ENCODE measurements at places on chromosomes 12 and 14.

- DNase-seq = no peak
These were observed 9.6 kb upstream of the FOXG1 start for GRCh38 chr14:28756884-28757570.

GRCh38 chr14:96559571-96559970 is 57.4 kb downstream of the PAPOLA start:
- DNase-seq = no peak

DNA sequence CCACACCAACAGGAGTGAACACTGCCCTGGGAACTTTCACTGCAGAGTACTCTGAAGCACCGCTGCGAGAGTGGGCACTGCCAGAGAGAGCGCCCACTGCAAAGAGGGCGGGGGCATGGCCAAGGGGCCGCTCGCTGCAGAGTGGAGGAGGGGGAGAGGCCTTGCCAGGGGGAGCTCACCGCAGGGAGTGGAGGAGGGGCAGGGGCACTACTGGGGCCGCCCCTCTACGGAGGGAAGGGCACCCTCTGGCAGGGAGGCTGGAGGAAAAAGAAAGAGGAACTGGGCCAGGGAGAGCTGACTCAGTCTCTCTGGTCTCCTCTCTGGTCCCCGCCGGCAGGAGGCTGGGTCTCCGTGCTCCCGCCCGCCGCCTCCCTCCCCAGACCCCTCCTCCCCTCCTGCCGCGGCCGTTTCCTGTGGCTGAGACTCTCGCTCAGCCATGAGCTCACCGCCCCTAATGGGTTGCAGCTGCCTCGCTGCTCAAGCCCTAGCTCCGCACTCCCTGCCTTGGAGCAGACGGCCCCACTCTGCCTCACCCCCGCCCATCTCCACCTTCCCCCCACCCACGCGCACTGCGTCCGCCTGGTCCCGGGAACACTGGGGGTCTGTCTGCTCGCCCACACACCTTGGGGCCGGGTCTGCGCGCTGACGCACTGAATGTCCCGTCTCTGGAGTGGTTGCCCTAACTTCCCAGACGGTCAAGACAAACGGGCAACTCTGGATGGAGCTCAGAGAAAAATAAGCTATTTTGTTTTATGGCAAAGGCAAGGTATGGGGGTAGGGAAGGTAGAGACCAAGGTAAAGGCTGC is 1.3 kb downstream of the ARHGEF40 start:
- peak; percentile 86 for DNase-seq

- no peak for DNase-seq
These were observed 17.1 kb upstream of the HIGD1C start for GRCh38 chr12:50934981-50935807.

GRCh38 chr14:70170976-70171375 is 17.8 kb downstream of the SLC8A3 start:
- DNase-seq = no peak

GRCh38 chr12:24852420-24852819 is 96.5 kb downstream of the BCAT1 start:
- DNase-seq = no peak

- DNase-seq = no peak
These were observed 125.7 kb downstream of the SCARB1 start for GRCh38 chr12:124737772-124738635.

DNA sequence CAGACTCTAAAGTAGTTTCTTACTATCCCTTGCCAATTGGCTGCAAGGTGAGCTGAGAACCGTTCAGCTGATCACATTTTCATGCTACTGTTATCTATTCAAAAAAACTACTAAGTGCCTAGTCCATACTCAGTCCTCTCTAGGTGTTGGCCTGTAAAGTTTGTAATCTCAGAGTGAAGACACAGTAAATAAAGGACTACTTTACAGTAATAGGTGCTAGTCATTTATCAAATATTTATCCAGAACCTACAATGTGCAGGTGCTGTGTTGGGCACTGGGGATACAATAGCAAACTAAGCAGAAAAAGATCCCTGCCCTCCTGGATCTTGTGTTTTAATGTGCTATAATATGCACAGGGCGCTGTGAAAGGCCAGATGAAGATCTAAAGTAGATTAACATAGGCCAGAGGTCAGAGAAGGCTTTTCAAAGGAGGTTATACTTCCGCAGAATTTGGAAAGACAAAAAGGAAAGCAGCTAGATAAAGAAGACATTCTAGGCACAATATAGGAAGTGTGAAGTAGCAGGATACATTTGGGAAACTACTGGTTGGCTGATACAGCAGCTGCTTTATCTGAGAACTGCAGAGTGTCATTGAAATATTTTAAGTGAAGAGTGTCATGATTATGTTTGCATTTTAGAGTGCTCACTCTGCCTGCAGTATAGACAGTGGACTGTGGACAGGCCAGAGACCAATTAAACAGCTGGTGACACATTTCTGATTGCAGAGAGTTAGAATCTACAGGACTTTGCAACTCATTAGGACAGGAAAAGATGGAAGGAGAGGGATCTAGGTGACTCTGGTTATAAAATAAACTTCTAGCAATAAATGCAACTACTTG is 8.0 kb upstream of the ACTR10 start:
- DNase-seq = no peak

- no peak for DNase-seq
These were observed 138.7 kb downstream of the ETV6 start for GRCh38 chr12:11787933-11788849.

GRCh38 chr14:90042496-90043252 is 19.1 kb upstream of the KCNK13 start:
- DNase-seq = no peak

- no peak for DNase-seq
These were observed 85.2 kb downstream of the CCDC88C start for GRCh38 chr14:91332171-91332985.

GRCh38 chr14:48325486-48325885 is 650.1 kb upstream of the MDGA2 start:
- no peak for DNase-seq

- no peak for DNase-seq
These were observed 372.2 kb downstream of the GXYLT1 start for GRCh38 chr12:41772478-41772877.

DNA sequence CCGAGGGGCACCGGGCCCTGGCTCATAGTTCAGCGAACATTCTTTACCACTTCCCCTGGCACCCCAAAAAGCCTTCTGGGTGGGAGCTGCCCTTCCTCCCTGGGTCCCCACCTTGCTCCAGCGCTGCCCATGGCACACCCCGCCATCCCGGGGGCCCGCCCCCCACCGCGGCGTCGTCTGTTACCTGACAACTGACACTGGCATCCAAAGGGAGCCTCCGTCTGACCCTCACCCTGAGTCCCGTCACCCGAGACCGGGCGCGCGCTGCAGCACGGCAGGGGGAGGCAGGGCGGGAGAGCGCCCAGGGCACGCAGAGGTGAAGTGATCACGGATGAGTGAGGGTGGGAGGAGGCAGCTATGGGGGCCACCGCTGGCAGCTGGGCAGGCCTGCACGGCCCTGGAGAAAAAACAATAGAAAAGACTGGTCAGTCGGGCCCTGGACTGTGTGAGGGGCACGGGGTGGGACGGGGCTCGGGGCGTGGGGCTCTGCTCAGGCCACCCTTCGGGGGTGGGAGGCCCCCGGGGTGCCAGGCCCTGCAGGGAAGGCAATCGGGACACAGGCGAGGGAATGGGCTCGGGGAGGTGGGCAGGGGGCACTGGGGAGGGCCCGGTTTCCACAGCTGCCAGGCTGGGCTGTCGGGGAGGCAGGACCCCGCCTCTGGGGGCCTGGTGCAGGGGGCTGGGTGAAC is 40.7 kb downstream of the BCL11B start:
- no peak for DNase-seq

DNA sequence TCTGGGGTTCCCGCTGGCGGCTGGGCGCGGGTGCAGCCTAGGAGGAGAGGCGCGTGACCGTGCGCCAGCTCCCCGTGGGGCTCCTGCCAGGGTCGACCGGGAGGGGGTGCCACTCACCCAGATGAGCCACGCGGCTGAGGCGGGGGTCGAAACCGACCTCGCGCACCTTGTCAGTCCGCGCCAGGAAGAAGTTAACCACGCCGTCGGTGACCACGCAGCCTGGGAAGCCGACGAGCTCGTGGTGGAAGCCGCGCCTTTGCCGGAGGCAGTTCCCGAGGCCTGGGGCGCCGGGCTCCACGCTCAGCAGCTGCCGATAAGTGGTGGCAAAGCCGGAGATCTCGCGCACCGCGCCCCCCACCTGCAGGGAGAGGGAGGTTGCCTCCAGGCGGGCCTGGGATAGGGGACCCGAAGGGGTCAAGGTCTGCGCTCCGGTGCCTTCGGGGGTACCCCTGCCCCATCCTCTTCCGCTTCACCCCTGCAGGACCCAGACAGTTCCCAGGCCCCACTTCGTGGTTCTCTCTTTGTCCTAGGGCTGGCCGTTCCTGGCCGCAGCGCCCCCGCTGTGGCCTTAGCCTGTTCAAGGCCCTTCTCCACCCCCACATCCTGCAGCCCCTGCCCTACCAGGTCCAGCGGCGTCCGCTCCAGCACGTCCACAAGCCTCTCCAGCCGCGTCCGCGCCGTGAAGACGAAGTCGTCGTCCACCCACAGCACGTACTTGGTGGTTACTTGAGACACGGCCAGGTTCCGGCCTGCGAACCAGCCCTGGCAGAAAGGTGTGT is 5.3 kb downstream of the B4GALNT1 start:
- no peak for DNase-seq

GRCh38 chr14:62031504-62031903 is 269.3 kb downstream of the SNAPC1 start:
- no peak for DNase-seq

- DNase-seq = no peak
These were observed 3.1 kb downstream of the EMP1 start for GRCh38 chr12:13199592-13199991.

DNA sequence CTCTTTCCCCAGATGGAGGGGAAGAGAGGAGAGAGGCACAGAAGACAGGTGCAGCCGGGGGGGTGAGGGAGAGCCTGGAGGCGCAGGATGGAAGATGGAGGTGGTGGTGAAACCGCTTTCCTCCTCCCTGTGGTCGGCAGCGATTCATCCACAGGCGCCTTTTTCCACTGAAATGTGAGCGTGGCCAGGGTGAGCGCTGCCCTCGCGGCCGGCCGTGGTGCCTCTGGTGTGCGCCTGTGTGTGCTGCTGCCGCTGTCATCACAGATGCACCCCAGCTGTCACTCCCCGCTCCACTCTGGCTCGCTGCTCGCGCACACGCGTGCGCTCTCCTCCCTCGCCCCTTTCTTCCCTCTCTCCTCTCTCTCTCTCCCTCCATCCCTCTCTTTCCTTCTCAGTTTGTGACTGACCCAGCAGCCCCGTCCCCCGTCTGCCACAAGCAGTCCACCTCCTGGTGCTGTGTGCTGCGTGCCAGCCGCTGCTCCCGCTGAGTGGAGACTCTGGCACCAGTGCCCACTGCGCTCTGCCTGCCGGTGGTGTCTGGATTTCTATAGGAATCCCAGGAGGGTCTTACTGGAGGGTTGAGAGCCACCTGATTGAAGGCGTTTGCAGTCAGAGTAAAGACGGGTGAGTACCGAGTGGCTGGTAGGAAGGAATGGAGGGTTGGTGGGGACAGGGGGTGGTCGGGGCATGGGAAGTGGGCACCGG is at the start of gene LRTM2:
LRTM2 (plus strand) TSS at position 375 of the 705 bp plus-strand sequence. CDS start 7,584 bp downstream, outside the sequence.
- DNase-seq = no peak

GRCh38 chr12:109444259-109444658 is 32.8 kb downstream of the KCTD10 start:
- no peak for DNase-seq

GRCh38 chr12:64600164-64600561 is 10.1 kb upstream of the RASSF3 start:
- DNase-seq = peak; percentile 95

DNA sequence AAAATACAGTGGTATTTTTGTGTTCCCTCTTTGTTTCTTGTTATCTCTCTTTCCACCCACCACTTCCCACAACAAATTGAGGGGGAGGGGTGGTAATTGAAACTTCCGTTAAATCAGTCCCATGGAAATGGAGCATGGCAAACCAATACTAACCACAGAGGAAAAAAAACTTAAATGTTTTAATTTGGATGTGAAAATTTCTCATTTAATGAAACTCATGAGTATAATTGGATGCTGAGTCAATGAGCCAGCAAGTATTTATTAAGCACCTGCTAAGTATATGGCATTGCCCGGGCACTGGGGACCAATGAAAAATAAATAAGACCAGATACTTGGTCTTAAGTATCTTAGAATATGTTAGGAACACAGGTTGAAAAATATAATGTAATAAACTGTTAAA is 147.5 kb downstream of the KCNH5 start:
- DNase-seq = no peak

- no peak for DNase-seq
These were observed 4.9 kb upstream of the DYNLL1 start for GRCh38 chr12:120490833-120491512.

GRCh38 chr12:87253157-87253556 is 776.0 kb downstream of the C12orf50 start:
- no peak for DNase-seq

DNA sequence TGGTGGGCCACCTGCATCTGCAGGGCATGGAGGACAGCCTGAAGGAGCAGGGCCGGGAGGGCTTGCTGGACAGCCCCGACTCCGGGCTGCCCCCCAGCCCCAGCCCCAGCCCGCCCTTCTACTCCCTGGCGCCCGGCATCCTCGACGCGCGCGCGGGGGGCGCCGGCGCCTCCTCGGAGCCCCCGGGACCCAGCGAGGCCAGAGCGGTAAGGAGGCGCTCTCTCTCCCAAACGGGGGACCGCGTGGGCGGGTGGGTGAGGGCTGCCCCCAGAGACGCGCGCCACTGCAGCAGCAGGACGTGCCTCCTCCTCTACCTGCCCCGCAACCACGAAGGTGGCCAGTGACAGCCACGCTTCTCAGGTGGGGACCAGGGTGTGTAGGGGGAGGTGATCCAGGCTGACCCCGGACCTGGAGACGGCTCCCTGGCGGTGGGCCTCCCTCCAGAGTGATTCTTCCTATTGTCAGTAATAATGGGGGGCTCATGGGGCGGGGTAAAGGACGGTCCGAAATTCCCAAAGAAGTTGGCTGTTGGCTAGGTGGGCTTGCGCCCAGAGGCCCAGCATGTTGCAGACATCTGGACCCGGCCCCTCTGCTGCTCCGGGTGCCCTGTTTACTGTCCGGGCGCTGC is 652 bp downstream of the RFLNA start:
- no peak for DNase-seq

DNA sequence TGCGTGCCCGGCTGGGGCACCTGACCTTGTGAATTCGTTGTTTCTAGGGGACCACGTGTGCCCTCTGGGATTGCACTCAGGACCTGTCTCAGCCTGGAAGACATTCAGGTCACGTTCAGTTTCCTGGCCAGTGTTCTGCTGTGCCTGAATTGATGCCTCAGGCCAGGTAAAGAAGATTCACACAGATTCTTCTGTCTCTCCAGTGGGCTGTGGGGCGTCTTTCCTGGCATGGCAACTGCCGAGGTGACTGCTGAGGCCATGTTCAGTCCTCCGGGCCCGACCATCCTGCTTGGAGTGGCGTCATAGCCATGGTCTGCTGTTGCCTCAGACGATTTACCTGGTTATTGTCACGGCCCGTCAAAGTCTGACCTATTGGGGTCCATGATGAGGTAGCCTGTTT is 13.5 kb downstream of the ZNF605 start:
- DNase-seq = no peak
